NCI-H69 (cell line): ENCODE measurements at places on chromosomes 5 and 9.
A peak's percentile ranks its signal among the peaks of the same experiment; 100 is the strongest.

GRCh38 chr9:35253075-35253474 lies 91.3 kb downstream of the UNC13B start:
- no peak for DNase-seq

DNA sequence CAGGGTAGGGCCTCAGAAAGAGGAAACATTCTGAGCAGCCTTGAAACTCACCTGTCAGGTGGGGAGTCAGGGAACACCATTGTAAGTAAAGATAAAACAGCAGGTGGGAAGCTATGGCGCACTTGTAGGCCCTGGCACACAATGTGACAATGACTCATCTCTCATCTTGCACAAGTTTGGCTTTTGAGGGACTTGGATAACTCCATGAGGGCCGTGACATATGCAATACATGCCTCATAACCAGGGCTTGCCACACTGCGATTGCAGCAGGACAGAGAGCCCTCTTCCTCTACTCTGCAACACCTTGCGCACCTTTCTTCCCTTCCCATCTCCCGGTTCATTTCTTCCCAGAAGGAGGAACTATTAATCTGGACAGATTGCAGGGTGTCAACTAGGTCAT lies 144.9 kb downstream of the CEP120 start:
- peak; percentile 87 for DNase-seq

DNA sequence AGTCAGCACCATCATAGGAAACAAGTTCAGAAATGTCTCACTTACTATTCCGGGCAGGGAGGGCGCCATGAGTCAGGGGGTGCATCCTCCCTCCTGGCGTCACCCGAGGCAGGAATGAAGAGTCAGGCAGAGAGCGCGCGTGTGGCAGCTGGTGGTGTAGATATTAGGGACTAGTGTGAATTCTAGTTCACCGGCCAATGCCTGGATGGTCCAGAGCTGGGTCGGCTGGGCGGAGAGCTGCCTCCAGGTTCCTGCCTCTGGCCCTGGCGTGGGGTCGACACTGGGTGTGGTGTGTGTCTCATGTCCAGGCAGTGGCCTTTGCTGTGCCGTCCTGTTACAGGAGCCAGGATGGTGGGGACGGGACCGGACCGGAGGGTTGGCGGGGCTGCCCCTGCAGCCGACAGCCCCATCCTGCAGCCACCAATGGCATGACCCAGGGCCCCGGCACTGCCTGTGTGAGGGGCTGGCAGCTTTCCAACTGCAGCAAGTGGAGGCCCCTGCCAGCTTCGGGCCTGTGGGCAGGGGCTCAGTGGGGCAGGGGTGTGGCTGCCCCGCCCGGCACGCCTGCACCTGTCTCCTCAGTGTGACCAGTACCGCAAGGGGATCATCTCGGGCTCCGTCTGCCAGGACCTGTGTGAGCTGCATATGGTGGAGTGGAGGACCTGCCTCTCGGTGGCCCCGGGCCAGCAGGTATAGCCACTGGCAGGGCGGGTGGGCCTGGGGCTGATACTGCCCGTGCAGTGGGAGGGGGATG lies 9.1 kb downstream of the DIPK1B start:
- peak; percentile 58 for DNase-seq

DNA sequence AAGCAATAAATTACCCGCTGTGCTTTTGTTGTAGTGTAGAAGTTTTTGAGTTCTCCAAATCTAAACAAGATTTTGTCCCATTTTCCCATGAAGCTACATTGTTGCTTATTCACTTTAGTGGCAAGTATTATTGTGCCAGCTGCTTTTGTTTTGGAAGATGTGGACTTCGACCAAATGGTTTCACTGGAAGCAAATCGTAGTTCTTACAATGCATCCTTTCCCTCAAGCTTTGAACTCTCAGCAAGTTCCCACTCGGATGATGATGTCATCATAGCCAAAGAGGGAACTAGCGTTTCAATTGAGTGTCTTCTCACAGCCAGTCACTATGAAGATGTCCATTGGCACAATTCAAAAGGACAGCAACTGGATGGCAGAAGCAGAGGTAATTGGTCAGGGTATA lies 10.9 kb downstream of the MFAP3 start:
- DNase-seq, result no peak

DNA sequence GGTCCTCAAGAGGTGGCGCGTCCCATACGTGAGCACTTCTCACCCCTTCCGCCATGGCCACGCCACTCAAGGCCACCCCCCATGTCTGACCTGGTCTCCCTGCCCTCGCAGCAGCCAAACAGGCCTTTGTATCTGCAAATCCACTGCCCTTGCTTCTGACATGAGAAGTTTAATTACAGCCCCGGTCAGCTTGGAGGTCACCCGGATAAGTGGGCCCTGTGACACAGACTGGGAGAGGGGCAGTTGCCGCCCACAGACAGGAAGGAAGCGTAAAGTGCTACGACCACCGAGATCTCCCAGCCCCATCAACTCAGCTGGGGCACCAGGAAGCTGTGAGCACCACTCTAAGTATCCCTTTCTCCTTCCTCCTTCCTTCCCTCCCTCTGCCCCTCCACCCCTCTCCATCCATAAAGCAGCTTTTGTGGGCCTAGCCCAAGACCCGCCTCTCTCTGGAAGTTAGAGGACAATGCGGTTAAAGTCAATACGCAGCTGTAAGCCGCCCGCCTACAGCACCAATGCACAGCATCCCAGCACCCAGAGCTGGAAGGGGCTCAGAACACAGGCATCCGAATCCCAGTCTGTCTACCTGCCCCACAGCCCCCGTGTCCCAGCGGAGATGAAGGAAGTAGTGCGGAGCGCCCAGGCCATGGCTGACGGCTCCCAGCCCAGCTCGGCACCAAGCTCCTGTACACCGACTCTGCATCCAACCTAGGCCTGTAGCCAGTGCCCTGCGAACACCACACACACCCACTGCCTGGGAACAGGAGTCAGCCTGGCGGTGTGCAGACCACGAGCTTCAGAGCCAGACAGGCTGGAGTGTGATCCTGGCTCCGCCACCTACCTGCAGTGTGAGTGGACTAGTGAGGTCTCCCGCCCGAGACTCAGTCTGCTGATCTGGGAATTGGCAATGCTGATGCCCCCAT lies 44.8 kb upstream of the RNF130 start:
- no peak for DNase-seq

GRCh38 chr9:126208216-126208758 lies 118.3 kb upstream of the MVB12B start:
- no peak for DNase-seq

DNA sequence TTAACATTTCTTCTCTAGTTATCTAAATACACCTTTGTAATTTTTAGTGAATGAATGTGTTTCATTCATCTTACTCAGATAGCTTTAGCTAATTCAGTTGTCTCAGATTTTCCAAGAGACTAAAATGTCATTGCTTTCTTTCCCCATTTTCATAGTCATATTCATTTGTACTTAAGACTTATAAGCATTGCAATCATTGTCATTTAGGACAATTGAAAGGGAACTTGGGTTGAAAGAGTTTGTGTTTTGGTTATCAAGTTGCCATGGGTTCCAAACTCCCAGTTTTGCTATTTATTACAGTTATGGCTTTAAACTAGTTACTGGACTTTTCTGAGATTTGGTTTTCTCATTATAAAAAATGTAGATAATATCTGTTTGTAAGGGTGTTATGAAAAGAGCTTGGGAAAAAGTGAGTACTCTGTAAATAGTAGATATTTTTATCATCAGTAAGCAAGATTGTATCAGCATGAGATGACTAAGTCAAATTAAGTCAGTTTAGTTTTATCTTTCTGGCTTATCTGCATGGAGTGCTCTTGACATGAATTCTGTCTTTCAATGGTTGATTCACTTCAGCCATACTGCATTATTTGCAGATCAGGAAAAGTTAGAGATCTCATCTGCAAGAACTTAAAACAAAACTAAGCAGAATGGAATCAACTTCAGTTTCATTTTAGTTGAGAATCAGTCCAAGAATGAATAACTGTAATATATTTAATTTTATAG lies 107.5 kb downstream of the PBX3 start:
- no peak for DNase-seq

DNA sequence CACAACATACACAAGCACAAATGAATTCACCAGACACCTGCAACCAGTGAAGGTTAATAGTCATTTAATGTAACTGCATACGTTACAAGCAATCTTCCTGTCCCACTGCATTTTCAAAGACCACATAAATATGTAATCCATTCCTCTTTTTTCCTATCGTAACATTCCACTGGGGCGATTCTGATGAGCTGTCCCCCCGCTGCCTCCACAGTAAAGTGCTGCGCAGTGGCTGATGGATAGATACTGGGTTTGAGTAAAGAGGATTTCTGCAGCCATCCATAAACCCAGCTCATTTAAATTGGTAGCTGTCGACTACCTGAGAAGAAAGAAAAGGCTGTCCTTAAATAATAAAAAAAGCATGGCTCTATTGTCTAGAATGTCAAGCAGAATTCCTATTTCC lies 181.1 kb downstream of the SPOCK1 start:
- no peak for DNase-seq

- peak; percentile 7 for DNase-seq
Measured at GRCh38 chr9:64128572-64128971, 1156.4 kb downstream of the FOXD4L5 start.

DNA sequence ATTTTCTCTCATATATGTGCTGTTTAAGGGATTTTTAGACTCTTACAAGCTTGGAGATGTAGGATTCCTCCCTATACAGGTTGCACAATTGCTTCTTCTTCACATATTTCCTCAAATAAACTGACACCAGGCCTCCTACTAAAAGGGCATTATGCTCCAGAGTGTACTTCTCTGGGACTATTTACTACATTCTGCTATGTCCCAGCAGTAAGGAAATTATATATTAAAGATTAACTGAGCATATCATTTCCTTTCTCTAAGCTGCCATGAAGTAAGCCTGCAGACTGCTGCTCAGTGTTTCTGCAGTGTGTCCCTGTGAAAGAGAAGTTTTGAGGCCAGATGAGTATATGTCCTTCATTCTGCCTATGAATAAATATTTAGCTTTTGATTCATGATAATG lies 356.9 kb upstream of the NUDT12 start:
- no peak for DNase-seq

- no peak for DNase-seq
Measured at GRCh38 chr5:33675958-33676464, 215.8 kb downstream of the ADAMTS12 start.

DNA sequence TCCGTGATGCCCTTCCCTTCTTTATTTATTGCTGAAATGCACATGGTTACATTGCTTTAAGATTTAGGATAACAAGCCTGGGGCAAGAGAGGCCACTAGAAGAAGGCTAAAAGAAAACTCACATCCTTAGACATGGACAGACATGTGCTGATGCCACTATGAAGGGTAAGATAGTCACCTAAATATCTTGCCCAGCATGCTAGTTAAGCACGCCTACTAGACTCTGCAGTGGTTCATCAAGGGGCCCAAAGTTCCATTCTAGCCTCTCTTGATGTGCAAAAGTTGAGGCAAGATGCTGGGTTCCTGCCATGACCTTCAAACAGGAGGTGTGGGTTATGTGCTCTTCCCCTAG lies 49.3 kb downstream of the GRAMD2B start:
- DNase-seq, result no peak

DNA sequence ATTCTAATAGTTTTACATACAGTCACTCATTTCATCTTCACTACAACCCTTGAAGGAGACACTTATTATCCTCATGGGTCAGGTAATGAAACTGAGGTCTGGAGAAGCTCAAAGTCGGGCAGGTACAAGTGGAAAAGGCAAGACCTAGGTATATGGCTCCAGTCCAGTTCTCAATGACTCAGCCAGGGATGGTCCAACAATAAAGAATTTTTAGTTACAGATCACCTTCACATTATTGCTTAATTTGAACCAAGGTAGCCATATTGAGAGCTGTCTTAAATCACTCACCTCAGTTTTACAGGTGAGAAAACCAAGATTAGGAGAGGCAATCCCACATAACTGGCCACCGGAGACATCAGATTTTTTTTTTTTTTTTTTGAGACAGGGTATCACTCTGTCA lies 55.4 kb downstream of the PTPN3 start:
- DNase-seq, result no peak

GRCh38 chr9:128282500-128282899 lies 6.4 kb downstream of the SWI5 start:
- DNase-seq, result no peak

- peak; percentile 29 for DNase-seq
Measured at GRCh38 chr5:173962436-173962972, 26.5 kb upstream of the C5orf47 start.

GRCh38 chr9:79667817-79668436 lies 96.2 kb downstream of the TLE4 start:
- peak; percentile 99 for DNase-seq

DNA sequence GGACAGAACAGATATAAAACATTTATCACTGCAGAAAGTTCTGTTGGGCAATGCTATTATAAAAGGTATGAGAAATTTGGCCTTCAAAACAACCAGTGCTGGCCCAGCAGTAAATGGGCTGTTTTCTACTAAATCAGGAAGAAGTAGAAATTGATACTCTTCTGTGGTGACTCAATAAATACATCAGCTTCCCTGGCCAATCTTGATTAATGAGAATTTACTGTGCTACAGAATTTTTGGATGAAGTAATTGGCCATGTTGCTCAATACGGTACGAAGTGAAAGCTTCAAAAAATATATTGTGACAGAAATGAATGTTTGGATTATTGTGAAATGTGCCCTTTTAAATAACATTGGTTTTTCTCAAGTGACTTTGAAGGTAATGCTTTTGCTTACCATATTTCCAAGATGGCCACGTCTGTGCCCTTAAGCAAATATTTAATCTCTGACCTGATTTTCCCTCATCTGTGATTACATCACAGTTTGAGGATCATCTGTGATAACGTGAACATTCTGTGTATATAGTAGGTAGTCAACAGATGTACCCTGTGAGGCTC lies 4.2 kb downstream of the DNAJA1 start:
- DNase-seq, result peak; percentile 11

GRCh38 chr5:35202319-35203111 lies 27.8 kb downstream of the PRLR start:
- peak; percentile 58 for DNase-seq

- DNase-seq, result peak; percentile 84
Measured at GRCh38 chr5:141084487-141084989, 9.9 kb upstream of the PCDHB2 start.

DNA sequence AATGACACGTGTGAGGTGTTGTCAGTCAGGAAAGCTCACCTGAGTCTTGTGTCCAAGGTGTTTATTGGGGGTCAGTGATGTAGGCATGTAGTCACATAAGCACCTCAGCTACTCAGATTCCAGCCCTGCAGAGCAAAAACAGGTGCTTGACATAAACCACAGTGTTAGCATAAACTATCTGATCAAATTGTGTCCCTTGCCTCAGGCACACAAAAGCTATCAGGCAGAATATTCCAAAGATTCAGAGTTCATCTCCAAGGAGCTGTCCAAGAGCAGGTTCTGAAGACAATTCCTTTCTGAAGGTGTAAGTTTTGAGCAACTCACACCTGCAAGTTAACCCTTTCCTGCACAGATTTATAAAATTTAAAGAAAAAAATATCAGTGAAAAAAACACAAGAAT lies 102.2 kb upstream of the ITGA1 start:
- no peak for DNase-seq

- DNase-seq, result no peak
Measured at GRCh38 chr5:59161221-59162105, 578.6 kb downstream of the RAB3C start.

- peak; percentile 87 for DNase-seq
Measured at GRCh38 chr9:96087669-96088299, 212.3 kb downstream of the ERCC6L2 start.
